ENCODE measurements at places on chromosomes 1 and 21. TPM values are rescaled to one million over a fixed set of nuclear protein-coding genes. Genes with fewer than 3 reads are reported as not detected.

GRCh38 chr1:227395426-227396028, 77.2 kb upstream of the CDC42BPA start:
- no peak for DNase-seq

DNA sequence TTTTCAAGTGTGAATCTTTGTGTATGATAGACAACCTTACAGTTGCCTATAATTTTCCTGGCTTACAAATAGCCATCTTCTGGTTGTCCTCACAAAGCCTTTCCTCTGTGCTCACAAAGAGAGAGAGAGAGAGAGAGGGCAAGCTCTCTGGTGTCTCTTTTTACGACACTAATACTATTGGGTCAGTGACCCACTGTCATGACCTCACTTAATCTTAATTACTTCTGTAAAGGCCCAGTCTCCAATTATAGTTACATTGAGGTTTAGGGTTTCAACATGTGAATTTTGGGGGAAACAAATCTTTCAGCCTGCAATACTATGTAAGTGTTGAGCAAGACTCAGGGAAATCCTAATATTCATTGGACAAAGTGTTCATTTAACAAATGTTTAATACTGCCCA, 167.4 kb upstream of the COL11A1 start:
- DNase-seq: no peak

DNA sequence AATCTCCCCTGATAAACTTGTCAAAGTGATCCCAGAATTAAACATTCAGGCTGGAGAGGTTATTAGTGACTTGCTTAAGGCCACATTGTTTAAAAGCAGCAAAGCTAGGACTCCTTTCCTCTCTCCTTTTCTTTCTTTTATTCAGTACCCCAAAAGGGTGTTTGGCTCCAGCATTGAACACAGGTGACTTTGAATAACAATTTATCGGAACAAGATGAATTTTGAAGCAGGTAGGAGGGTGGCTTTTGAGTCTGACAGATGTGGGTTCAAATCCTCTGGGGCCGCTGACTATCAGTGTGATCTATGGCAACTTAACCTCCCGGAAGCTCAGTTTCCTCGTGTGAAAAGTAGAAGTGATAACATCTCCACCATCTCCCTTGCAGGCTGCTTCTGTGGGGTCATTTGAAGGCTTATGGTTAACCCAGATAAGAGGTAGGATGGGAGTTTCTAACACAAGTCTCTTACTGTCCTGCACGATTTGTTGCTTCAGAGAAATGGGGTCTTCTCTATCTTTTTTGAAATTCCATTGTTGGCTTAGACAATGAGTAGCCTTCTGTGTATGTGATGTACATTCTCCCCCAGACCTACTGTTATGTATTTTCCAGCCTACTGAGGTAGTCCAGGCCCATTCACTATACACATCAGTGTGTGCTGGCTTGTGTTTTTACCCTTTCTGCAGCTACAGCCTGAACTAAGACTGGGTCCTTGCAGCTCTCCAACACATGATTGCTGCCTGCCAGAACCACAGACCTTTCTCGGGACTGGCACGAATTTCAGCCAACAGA, 29.0 kb downstream of the JUN start:
- no peak for DNase-seq

GRCh38 chr1:38686167-38686926, 173.2 kb downstream of the RRAGC start:
- DNase-seq: no peak

DNA sequence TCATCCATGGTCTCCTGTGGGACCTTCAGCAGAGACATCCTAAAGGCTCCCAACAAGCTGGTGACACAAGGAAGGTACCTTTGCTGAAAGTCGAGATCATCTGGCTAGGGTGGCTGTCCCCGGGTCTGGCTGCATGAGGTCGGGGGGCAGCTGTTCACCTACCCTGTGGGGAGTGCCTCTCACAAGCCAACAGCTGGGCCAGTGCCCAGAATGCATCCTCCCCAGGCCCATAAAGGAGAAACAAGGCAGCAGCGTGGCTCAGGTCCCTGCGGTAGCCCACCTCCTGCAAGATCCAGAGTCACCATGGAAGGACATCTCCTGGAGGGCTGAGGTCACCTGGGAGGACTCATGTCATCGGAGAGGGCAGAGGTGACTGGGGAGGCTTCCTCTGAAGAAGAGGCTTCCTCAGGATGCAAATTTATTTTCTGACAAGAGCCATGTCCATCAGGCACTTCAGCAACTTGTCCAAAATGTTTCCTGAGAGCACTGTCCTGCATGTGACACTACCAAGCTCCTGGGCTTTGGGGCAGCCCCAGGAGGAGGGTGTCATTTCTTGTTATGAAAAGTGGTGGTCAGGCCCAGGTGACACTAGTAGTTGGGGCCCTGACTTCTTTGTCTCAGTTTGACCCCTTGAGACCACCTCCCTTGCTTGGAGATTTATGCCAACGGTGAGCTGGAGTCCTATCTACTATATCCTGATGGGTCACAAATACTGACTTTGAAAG, 6.7 kb upstream of the SMYD3 start:
- no peak for DNase-seq

- no peak for DNase-seq
Observed at GRCh38 chr1:101205457-101205856, 31.4 kb upstream of the S1PR1 start.

DNA sequence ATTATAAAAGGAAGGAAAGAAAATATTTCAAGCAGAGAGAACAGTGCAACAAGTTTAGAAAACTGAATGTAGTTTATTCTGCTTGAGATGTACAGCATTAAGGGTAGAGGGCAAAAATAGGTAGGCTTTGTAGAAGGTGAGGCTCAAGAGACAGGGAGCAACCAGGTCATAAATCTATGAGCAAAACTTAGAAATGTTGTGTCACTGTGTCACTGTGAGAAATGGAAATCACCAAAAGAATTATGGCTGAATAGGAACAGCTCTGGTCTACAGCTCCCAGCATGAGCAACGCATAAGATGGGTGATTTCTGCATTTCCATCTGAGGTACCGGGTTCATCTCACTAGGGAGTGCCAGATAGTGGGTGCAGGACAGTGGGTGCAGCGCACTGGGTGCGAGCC, 53.6 kb downstream of the TNFSF4 start:
- no peak for DNase-seq

Gene SPAG17
- total RNA-seq: not detected

Gene ANXA9
- total RNA-seq: not detected

Gene SH2D2A
- total RNA-seq: 158 TPM

Gene RHD
- 0.20 TPM for total RNA-seq

Gene FMO3
- not detected for total RNA-seq

Data from CD4-positive, CD25-positive, alpha-beta regulatory T cell (primary cell).